ENCODE measurements at places on chromosomes 1 and 21.

DNA sequence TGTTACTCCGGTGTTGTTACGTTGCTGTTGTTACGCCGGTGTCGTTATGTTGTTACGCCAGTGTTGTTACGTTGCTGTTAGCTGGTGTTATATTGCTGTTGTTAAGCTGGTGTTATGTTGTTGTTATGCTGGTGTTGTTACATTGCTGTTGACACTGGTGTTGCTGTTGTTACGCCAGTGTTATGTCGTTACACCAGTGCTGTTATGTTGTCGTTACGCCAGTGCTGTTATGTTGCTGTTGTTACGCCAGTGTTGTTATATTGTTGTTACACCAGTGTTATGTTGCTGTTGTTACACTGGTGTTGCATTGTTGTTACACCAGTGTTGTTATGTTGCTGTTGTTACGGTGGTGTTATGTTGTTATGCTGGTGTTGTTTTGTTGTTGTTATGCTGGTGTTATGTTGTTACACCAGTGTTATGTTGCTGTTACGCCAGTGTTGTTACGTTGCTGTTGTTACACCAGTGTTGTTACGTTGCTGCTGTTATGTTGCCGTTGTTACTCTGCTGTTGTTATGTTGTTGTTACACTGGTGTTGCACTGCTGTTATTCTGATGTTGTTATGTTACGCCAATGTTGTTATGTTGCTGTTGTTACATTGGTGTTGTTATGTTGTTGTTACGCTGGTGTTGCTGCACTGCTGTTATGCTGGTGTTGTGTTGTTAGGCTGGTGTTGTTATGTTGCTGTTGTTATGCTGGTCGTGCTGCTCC lies 25.6 kb downstream of the H6PD start:
- no peak for DNase-seq

DNA sequence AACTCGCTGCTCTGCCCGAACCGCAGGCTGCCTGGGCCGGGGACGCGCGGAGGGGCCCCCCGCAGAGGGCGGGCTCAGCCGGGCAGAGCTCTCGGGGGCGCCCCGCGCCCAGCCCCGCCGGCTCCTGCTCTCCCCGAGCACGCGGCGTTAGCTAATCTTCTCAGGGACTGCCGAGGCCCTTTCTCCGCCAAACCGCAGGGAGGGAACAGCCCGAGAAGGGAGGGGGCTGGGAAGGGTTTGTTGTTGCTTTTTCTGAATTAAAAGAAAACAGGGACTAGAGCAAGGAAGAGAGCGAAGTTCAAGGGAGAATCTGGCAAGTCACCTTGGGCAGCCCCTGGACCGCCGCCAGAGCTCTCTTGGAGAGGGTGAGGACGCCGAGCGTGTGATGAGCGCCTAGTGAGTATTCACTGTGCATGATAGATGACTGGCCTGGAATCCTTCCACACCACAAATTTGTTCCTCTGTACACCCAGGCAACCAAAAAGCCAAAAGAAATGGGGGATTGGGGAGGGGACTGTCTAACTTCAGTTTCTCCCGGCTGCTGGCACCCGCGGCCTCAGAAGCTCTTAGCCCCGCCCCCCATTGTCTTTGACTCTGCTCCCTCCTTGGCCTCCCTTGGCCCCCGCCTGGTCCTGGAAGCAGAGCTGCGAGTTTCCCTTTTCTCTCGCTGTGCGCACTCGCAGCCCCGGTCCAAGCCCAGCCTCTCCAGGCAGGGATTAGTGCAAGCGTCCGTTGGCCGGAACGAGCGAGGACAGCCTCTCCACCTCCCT lies 19.7 kb upstream of the LMX1A start:
- DNase-seq: peak; percentile 85

GRCh38 chr1:183372586-183373230 lies 45.5 kb downstream of the NMNAT2 start:
- no peak for DNase-seq

- DNase-seq: no peak
Observed at GRCh38 chr1:200474633-200475032, 64.8 kb upstream of the ZNF281 start.

DNA sequence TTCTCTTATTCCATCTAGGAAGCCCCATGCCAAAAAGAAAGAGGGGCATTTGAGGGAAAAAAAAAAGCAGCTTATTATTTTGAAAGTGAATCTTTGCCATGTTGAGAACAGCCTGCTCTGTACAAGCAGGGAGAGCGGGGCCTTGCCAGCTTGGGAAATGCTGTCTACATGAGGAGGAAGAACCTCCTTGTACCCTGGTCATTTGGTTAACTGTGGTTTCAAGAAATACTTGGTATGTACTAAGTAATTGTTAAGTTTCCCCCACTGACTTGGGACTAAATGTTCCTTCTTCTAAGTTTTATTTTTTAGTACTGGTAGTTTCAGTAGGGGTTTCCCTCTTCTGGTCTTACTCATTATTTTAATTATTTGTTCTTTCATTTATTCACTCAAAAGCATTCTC lies 144.1 kb upstream of the HOOK1 start:
- DNase-seq: no peak

GRCh38 chr1:19734472-19734999 lies 65.2 kb downstream of the TMCO4 start:
- no peak for DNase-seq

- no peak for DNase-seq
Observed at GRCh38 chr1:174222166-174222949, 63.0 kb downstream of the RABGAP1L start.

GRCh38 chr1:19377812-19378718 lies 65.9 kb downstream of the SLC66A1 start:
- DNase-seq: no peak

- DNase-seq: no peak
Observed at GRCh38 chr1:100584761-100585745, 47.1 kb downstream of the GPR88 start.

GRCh38 chr21:42062236-42063022 lies 8.7 kb upstream of the UMODL1 start:
- DNase-seq: no peak

- DNase-seq: no peak
Observed at GRCh38 chr1:52182874-52183400, 41.0 kb downstream of the ZFYVE9 start.

- DNase-seq: no peak
Observed at GRCh38 chr1:21341517-21342078, 51.3 kb upstream of the ECE1 start.

DNA sequence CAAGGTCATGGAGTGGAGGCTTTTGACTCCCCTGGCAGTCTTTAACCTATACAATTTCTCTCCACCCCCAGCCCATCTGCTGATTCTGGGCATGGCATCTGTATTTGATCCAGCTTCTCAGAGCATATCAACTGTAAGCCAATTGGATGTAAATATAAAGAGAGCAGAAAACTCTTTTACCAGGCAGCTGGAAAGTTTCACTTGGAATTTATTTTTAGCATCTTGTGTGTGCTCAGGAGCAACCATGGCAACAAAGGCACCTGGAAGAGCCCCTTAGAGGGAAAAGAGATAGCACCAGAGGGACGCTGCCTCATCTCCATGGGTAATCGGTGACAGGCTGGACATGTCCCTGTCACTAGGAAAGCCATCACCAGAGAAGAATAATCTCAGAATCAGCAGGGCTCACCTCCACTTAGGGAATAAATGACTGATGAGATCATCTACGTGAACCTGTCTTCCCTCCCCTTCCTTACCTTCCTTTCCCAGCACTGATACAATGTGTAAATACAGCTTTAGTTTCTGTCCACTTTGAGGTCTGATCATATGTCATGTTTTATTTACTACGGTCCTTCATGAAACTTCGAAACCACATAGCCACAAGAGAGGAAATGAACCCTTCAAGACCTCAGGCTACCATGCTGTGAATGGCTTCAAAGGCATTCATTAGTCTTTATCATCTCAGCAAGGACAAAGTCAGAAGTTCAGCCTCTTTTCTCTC lies 25.3 kb upstream of the SIPA1L2 start:
- DNase-seq: no peak

DNA sequence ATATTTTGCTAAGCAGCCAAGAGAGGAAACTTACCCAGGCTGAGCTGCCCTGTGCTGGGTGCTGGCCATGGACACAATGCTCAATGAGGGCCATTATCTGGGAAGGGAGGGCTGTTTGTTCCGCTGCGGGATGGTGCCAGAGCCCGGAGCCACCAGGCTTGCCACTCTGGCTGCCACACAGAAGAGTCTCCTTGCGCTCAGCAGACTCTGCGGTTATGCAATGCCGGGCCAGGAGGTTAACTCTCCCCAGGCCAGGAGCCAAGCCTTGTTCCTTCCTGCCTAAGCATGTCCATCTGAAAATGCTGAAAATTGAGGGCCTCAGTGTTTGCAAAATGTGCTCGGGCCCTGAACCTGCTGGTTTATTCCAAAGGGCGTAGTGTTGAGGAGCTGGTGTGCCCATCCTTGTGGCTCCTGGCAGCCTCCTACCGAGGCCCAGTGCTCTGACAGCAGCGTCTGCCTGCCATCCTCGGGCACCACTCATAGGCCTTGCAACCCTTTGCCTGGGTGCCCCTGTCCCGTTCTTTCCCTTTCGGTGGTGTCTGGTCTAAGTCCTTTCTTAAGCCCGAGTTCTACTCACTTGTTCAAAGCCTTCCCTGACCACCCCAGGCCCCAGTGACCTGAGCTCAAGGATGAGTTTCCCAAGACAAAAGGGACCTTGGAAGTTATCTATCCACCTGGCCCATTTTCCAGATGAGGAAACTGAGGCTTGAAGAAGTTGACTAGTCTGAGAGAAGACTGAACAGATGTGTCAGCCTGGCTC lies 133.8 kb upstream of the EDN2 start:
- DNase-seq: no peak

DNA sequence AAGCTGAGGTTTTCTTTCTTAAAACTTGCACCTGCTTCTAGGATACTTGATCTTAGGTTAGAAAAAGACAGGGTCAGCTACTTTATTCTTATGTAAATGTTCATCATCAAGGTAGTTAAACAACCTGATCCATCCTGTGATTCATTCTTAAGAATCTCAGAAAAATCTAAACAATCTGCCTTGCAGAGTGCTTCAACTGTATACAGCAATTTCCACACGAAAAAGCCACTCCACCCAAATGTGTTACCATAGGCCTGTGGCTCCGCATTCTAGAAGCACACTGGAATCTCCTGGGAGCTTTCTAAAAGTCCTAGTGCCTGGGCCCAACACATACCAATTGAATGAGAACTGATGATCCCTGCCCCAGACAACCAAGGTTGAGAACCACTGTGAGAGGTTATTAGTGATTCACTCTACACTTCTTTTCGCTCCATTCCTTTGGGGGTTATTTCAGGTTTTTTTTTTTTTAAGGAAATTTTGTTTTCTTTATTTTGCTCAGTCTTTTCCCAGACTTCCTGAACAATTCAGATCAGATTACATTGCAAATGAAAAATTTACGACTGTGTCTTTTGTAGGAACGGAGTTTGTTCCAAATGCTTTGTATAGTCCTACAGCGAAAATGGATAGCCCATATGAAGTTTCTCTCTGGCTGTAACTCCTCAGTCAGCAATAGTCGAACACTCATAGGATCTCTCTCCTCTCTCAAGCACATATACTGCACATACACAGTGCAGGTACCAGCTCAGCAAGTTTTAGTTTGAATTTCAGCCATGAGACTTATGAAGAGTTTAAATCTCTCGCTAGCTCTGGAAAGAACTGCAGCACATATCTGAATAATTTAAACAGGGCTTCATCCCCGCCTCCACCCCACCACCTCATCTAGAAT lies 16.1 kb downstream of the SMYD2 start:
- no peak for DNase-seq

- no peak for DNase-seq
Observed at GRCh38 chr1:207713529-207713928, 38.3 kb upstream of the CD46 start.
